ENCODE measurements at places on chromosomes 11 and 22.

DNA sequence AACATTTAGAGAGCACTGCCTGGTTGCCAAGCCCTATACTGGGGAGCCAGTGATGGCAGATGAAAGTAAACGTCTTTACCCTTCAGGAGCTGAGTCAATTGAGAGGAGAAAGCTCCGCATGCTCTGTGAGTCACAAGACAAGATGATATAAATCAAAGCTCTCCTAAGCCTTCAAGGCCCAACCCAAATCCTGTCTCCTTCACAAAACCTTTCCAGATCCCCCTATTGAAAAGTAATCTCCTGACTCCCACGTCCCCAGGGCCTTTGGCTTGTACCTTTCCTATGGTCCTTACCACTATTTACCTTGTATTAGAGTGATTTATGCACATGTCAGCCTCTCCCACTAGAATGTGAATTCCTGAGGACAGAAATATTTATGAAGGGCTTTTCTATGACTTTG is 230.1 kb upstream of the TENM4 start:
- DNase-seq, result no peak

- DNase-seq, result peak; percentile 80
These were observed 103.6 kb upstream of the HSD17B12 start for GRCh38 chr11:43576803-43577521.

- no peak for DNase-seq
These were observed 604.9 kb downstream of the BUD13 start for GRCh38 chr11:116167706-116168458.

GRCh38 chr11:5722622-5723021 is 13.6 kb upstream of the OR56B1 start:
- DNase-seq, result no peak

DNA sequence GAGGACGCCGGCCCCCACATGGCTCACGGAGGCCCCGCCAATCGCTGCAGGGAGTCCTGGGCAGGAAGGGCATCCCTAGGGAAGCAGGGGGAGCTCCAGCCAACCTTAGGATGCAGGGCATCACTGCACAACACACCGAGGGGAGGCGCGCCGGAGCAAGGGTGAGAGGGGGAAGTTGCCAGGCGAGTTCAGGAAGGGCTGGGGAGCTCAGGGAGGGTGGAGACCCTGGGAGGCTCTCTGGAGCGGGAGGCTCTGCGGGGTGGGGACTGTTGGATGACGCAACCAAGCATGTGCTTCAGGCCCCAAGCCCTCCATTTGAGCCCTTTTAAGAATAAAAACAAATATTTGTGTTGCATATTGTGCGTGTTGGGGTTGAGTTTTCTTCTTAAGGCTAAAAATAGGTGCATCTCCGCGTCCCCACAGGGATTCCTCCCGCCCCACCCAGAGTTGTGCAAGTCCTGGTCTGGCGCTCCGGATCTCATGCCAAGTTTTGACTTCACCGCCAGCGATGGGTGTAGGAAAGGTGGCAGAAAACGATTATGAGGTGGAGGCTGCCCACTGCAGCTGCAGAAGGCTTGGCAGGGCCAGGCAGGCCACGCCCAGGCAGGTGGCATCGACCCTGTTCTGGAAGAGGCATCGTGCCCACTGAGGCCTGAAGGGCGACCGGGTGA is 65.2 kb downstream of the WNT7B start:
- DNase-seq, result no peak

GRCh38 chr11:69123593-69124545 is 31.9 kb upstream of the SMIM38 start:
- peak; percentile 52 for DNase-seq

- DNase-seq, result no peak
These were observed 3.6 kb upstream of the TSSK2 start for GRCh38 chr22:19127329-19128008.

- DNase-seq, result no peak
These were observed 125.5 kb downstream of the BBOX1 start for GRCh38 chr11:27166130-27166529.

GRCh38 chr11:17790453-17790852 is 55.9 kb downstream of the KCNC1 start:
- DNase-seq, result no peak

Data from T47D (cell line).